Mucosa of gallbladder (tissue), 1 donor: ENCODE measurements at places on chromosomes 11 and 22.

DNA sequence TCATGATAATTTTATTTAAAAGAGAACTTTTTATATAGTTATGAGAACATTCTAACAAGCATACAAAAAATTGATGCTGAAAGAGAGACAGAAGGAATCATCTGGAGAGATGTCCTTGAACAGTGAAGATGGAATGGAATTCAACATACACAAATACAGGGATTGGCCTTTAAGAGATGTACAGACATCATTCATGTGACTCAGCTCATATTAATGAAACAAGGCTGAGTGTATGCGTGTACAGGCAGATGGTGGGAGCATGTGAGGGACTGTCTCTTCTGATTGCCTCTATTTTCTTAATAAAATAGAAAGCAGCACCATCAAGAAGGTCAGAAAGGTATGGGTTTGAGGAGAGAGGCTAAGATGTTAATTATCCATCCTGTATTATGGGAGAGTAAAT is 793.3 kb downstream of the CNTN5 start:
- DNase-seq: no peak

DNA sequence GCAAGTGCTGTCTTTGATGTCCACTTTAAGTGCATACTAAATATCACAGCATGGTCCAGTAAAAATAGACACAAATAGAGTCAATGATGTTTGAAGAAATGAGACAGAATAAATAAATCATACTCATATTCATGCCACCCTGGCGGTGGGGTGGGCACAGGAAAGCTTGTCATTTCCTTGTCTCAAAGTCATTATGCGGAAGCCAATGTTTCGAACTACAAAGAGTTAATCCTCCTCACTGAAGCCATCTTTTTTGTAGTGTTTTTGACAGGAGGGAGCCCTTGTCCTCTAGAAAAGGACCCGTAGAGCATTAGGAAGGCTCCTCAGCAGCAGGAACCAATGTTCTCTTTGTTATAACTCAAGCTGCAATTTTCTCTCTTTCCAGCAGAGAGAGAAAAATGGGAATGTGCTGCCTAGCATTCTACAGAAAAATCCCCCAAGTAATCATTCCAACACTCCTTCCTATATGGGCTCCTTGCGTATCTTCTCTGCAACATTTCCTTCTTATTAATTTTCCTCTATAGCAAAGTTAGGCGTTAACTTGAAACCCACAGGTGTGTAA is 30.6 kb downstream of the SC5D start:
- DNase-seq: no peak

DNA sequence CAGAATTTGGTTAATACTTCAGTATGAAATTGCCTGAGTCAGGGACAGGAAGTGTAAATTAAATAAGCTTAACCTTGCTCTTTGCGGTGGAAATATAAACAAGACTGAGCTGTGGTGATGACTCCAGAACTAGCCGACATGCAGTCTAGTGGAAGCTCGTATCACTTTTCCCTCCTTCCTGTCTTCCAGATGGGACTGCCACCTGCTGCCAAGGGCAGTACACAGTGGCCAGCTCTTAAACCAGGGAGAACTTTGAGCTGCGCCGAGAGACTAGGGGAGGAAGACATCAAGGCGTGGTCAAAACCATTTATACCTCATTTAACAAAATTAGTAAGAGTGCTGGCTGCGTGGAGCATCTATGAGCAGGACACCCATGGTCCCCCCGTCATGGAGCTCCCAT is 31.3 kb upstream of the CTTN start:
- DNase-seq: no peak

DNA sequence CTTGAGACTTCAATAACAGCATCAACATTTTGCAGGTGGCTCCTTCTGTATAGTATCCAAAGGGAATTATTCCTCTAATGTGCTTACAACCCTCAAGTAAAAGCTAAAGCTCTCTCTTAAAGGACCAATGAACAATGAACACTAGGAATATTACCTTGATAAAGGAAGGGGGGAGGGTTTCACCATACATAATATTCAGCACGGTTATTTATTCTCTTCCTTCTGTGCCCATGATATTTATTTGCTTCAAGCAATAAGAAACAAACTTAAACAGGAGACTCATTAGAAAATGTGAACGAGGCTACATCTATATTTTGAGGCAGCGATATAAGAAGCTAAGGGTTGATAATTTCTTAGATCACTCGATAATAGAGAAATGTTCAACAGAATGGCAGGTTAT is 21.2 kb downstream of the BLID start:
- DNase-seq: no peak

DNA sequence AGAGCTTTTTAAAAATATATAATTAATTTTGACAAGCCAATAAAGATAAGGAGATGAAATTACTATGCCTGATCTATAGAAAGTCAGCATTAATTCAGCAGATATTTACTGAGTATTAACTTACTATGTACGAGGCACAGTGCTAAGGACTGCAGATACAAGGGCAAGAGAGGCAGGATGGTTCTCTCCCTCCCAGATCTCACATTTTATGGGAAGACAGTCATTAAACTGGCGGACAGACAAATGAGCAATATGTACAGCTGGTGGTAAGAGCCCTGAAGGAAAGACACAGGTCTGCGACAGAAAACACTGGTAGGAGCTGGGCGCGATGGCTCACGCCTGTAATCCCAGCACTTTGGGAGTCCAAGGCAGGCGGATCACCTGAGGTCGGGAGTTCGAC is 36.8 kb downstream of the MCHR1 start:
- no peak for DNase-seq

DNA sequence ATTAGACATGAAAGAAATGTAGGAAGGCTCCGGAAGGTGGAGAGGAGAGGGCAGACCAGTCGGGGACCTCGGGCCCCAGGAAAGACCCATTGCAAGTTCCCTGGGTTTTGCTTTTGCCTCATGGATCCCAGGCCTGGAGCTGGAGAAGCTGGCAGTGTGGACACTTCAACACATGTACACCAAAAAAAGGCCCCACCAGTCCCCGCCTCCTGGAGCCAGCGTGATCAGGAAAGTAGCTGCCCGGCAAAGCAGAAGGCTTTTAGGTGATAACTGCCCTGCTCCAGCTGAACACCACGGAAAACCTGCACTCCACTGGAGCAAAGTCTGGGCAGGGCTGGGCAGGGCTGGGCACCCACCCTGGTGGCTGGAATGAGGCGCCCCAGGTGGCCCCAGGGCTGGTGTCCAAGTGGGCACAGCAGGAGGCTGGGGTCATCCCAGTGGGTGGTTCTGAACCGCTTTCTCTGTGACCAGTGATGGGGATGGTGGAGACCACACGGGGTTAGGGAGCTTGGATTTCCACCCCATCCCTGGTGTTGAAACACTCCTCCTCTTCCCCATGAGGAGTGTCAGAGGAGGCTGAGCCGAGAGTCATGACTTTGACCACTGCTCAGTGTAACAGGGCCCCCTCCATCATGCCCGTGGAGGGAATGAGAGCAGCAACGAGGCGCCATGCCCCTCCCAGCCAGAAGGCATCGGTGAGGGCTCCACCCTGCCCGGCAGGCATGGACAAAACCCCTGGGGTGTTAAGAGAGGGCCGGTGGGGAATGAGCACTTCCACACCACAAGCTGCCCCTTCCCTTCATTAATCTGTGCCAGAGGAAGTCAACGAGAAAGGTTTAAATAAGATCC is 16.9 kb upstream of the MUC5AC start:
- peak; percentile 8 for DNase-seq

DNA sequence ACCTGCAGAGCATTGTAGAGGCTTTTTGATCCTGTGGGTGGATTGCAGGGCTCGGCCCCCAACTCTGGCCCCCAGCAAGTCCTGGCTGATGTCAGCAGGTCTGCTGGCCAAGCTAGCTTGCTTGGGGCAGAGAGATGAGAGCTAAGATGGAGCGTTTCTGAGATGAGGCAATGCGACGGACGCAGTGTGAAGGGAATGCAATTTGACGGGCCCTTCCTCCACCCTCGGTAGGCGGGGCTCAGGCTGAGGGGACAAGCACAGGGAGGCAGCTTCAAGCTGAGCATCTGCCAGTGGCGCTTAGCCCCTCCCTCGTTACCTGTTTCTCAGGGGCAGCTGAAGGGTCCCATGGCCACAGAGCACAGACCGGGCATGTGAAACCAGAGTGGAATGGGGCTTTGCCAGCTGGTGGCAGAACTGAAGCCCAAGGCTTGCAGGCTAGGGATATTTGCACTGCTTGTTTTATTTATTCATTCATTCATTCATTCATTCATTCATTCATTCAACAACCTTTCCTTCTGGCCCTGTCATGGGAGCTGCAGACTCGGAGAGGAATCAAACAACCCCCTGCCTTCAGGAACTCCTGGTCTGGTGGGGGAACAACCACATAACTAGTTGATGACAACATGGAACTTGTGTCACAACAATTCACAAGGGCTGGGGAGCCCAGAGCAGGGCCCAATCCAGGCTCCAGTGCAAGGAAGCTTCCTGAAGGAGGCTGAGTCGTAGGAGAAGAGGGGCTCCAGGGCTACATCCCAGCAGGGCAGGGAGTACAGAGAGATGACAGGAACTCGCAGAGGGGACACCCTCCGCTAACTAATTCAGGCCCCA is 66.8 kb downstream of the THAP12 start:
- no peak for DNase-seq

DNA sequence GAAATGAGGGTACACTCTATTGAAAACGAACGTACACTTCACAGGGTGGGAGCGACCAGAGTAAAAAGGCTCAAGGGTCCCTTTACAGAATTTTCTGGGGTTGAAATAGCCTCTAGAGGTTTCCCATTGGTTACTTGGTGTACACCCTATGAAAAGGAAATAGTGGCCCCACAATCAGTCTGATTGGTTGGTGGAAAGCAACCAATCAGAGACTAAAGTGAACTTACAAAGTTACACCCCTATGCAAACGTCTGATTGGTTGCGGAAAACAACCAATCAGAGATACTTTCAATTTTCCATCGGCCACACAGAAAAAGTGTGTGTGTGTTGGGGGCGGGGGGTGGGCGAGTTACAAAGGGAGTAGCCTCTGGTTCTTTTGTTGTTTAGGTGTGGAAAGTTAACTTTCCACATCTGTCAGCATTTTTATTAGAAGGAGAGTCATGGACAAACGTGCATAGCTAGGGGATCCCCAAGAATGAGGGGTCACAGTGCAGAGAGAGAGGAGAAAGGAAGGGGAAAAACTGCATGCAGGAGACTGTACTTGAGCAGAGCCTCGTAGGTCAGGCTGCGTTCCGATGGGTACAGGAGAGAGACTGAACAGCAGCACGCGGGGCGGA is 1152.1 kb downstream of the TBC1D22A start:
- no peak for DNase-seq

GRCh38 chr22:29706486-29706885 is 13.3 kb upstream of the CABP7 start:
- DNase-seq: no peak

DNA sequence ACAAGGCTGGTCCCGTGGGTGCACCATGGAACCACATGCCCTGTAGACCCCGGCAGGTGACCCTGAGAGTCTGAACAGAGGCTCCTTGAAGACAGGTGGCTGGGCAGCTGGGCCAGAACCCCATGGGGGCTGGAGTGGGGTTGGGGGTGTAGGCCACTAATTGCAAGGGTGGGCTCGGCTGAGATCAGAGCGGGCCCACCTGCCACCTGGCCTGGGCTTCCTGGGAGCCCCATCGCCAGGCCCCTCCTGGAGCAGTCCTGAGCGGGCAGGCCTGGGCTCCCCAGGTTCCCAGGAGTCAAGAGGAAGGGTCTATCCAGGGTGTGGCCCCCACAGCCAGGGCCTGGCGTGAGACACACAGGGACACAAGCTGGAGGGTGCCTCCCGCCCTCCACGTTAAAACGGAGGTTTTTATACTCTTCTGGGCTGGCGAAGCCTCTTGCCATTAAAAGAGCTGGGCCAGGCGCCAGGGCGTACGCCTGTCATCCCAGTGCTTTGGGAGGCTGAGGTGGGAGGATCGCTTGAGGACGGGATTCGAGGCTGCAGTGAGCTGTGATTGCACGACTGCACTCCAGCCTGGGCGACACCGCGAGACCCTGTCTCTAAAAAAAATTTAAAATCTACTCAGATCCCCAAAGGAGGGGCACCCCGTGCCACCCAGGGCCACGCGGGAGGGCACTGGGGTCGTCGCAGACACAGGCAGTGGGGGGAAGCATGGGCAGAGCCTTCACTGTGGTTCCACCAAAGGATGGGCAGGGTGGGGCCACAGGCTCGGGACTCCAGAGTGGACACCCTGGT is 4.8 kb upstream of the TRABD start:
- no peak for DNase-seq

DNA sequence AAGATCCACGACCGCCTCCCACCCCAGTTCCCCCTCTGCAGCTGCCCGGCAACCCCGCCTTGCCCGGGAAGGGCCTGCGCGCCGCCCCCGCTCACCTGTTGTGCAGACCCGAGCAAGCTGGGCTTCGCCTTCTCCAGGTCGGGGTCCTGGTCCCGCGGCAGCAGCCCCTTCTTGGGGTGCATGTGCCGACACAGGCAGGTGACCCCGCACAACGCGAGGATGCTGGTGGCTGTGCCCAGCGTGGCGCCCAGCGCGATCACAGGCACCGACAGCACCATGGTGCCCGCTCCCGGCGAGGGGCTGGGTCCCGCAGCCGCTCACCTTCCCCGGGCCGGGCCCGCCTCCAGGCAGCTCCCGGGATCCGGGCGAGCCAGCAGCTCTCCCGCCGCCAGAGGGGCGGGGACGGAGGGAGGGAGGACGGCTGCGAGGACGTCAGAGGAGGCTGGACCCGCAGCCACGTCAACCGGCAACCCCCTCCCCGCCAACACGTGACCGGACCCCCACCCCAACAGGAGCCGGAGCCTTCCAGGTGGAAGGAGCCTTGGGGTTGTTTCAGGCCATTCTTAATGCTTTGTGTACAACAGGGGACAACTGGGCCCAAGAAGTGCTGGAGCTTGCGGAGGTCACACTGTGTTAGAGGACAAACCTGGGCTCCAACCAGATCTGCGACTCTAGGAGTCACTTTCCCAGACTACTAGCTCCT is at the start of gene SYT13:
Gene SYT13, minus strand, starts transcription at position 412 of the 703 bp plus-strand sequence. Its CDS starts 134 bp downstream, at position 278.
- DNase-seq: peak; percentile 72

DNA sequence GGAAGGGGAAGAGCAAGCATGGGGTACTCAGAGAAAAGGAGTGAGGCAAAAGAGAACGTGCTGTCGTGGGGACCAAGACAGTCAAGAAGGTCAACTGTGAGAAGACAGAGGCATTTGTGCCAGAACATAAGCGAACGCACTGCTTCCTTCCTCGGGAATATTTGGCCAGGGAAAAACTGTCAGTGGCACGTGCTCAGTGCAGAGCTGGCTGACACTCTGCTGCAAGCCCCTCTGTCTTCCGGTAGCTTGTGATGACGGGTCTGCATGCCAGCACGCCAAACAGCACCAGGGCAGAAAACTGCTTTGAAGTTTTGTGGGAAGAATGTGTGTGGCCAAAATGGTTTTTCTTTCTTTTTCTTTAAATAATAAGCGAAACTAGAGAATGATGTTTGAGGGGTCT is 60.6 kb downstream of the SMCO4 start:
- no peak for DNase-seq
